NCI-H1092 treated with DMSO at 0.1 percent for 48 hours (cell line): ENCODE measurements at places on chromosomes 2 and 18.

- no peak for DNase-seq
These were observed 9.7 kb downstream of the ZBTB7C start for GRCh38 chr18:48399303-48400075.

- DNase-seq: no peak
These were observed 216.4 kb upstream of the MYT1L start for GRCh38 chr2:2547451-2547850.

DNA sequence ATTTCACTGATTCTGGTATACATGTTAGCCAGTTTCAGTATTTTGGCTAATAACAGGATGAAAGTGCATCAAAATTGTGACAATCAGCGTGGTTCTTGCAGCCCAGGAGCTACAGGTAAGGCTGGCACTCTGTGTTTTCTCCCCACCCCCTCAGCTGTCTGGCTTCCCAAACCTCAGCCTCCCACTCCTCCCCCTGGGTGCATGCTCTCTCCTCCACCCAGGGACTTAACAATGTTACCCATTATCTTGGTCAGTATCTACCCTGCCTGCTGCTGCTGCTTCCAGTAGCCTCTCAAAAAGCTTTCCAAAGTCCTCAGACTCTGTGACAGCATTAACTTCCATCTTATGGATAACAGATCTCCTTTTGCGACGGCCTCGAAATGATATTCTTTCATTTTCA is 41.0 kb downstream of the TRABD2A start:
- no peak for DNase-seq

DNA sequence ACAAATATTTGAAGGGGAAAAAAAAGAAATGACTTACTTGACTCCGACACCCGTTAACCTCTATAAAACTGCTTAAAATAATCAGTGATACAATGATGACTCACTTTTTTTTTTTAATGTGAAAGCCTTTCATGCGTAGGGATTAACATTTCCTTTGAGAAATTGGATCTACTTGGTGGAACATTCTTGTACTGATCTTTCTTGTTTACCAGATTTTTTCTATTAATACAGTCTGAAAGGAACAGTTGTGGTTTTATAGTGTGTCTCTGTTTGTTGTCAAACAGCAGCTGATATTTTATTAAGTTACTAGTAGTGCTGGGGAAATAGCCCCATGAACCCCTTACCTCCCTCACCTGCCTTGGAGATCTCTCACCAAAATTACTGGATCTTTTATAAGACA is 40.2 kb upstream of the NEB start:
- no peak for DNase-seq

DNA sequence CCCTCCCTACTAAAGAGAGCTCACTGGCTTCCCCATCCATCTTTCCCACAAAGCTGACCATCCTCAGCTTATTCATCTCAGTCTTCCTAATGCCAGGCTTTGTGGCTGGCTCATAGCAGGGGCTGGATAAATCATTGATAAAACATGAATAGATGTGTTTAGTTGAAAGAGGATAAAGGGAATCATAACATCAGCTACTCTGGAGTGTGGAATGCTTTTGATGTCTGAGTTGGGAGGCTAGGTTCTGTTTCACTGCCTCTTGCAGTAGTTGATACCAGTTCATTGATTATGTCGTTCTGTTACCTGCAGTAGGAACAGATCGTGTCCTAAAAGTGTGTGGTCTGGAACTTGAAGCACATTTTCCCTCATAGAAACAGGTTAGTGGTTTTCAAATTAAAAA is 66.3 kb upstream of the HK2 start:
- no peak for DNase-seq

- DNase-seq: no peak
These were observed 5.0 kb downstream of the CAB39 start for GRCh38 chr2:230717600-230717999.
